ENCODE measurements at places on chromosomes 2 and 18. TPM values are rescaled to one million over a fixed set of nuclear protein-coding genes. Genes with fewer than 3 reads are reported as not detected.

The HOXD9 gene
- total RNA-seq = 0.83 TPM

The GKN1 gene
- total RNA-seq = not detected

The CTAGE1 gene
- not detected for total RNA-seq

The LYG2 gene
- not detected for total RNA-seq

The EDAR gene
- total RNA-seq = not detected

The RPRM gene
- 12.1 TPM for total RNA-seq

The SIX2 gene
- 1.3 TPM for total RNA-seq

The GPBAR1 gene
- total RNA-seq = 4.5 TPM

The UGT1A4 gene
- not detected for total RNA-seq

The IL36RN gene
- total RNA-seq = not detected

The KCNS3 gene
- 37.4 TPM for total RNA-seq

The GKN2 gene
- total RNA-seq = not detected

The SKA1 gene
- not detected for total RNA-seq

The LIMS4 gene
- total RNA-seq = 2.7 TPM

The GCG gene
- not detected for total RNA-seq

The HSPD1 gene
- total RNA-seq = 121 TPM

The GNLY gene
- total RNA-seq = 0.84 TPM

The PLGLB1 gene
- 3.4 TPM for total RNA-seq

The POTEC gene
- not detected for total RNA-seq

The CPO gene
- 0.32 TPM for total RNA-seq

The PDCD1 gene
- 2.5 TPM for total RNA-seq

The PPP1CB gene
- total RNA-seq = 658 TPM

The DSC1 gene
- total RNA-seq = not detected

The BOLL gene
- not detected for total RNA-seq

The MFSD2B gene
- not detected for total RNA-seq

The ACMSD gene
- total RNA-seq = not detected

The ATIC gene
- total RNA-seq = 29.1 TPM

All from esophagus muscularis mucosa (tissue), 4 donors.